ENCODE measurements at places on chromosomes 3 and 15.

GRCh38 chr15:60590935-60591495, 112.1 kb upstream of the ICE2 start:
- DNase-seq, result no peak

- DNase-seq, result no peak
Measured at GRCh38 chr3:114221165-114221880, 16.1 kb downstream of the ZNF80 start.

GRCh38 chr15:42275780-42276391, 2.7 kb upstream of the TMEM87A start:
- no peak for DNase-seq

DNA sequence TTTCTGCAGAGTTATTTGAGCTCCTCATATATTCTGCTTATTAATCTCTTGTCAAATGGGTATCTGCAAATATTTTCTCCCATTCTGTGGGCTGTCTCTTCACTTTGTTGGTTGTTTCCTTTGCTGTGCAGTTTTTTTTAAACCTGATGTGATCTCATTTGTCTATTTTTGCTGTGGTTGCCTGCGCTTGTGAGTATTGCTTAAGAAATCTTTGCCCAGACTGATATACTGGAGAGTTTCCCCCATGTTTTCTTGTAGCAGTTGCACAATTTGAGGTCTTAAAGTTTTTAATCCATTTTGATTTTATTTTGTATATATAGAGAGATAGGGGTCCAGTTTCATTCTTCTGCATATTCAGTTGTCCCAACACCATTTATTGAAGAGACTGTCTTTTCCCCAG, 102.3 kb downstream of the POLQ start:
- no peak for DNase-seq

DNA sequence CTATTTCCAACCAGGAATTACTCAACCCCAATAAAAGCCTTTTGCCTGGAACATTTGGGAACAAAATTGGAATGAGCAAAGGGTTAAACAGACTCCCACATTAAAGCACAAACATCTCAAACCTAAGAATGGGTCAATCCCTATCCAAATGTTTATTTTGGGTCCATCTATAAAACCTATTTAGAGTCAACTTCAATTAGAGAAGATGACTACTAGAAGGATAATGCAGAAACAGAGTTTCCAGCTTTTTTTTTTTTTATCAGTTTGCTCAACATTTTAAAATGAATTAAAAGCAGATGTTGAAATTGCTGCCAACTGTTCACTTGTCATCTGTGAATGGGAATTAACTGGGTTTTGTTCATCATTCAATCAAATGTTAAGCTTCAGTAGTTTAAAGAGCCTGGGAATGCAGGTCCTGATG, 4.1 kb upstream of the TBC1D23 start:
- no peak for DNase-seq

DNA sequence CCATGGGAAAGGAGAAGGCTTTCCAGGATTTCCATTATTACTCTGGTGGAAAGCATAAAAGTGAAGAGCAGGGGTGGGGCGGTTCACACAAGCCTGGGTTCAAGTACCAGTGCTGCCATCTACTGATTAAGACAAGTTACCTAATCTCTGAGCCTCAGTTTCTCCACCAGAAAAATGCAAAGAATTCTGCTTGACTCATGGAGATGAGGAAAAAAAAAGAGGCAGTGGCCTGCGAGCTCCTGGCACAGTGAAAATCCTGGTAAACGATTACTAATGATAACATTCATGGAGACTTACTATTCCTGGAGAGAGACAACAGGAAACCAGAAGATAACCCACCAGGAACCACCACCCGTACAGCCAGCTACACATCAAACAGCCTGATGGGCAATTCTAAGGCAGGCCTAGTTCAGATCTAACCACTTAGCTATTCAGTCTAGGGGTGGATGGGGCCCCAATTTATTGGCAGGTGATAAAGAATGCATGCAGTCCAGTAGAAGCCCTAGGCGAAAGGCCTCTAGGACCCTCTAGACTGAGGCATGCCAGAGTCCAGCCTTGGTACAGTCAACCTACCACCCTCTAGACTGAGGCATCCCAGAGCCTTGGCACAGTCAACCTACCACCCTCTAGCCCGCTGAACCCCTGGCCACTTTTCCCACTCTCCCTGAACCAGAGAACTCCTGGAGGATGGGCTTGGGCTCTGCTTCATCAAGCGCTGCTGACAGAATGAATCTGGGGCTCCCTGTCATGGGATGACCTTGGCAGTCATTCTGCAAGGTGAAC, 2.5 kb downstream of the AMOTL2 start:
- no peak for DNase-seq

Measured in substantia nigra (tissue), 51 donors.